ENCODE measurements at places on chromosomes 16 and 17.

GRCh38 chr17:31558748-31559583 is 167.5 kb downstream of the RAB11FIP4 start:
- DNase-seq, result peak; percentile 41

DNA sequence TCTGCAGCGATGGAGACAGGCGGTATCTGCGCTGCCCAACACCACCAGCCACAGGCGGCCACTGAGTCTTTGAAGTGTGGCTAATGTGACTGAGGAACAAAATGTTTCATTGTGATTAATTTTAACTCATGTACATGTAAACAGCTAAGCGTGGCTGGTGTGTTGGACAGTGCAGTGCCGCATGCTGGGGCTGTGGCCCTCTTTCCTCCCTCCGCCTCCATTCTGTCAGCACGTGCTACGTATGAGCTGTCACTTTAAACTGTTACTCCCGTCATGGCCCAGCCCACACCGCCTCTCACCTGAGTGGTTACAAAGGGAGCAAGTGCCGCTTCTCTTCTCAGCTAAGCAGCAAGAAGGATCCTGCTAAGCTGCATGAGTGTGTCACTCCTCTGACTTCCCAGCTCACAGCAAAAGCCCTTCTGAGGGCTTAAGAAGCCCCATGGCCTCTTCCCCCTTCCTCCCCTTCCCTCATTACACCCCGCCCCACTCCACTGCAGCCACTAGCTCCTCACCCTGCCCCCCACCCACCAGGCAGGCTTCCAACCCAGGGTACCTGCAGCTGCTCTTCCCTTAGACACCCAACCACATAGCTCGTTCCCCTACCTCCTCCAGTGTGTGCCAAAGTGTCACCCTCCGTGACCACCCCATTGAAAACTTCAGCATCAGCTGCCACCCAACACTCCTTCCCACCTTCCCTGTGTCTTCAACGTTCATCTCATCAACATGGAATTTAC is 15.0 kb downstream of the HASPIN start:
- peak; percentile 43 for DNase-seq

DNA sequence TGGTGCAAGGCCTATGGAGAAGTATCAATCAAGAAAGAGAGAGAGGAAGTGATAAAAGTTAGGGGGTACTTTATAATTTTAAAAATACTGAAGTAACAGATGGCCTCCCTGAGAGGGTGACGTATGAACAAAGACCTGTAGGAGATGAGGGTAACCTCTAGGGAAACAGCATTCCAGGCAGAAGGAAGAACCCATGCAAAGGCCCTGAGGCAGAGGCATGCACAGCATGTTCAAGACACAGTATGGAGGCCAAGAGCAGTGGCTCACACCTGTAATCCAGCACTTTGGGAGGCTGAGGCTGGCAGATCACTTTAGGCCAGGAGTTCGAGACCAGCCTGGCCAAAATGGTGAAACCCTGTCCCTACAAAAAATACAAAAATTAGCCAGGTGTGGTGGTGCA is 192.6 kb upstream of the AXIN2 start:
- DNase-seq, result no peak

GRCh38 chr17:57110152-57110542 is 25.1 kb downstream of the AKAP1 start:
- no peak for DNase-seq

DNA sequence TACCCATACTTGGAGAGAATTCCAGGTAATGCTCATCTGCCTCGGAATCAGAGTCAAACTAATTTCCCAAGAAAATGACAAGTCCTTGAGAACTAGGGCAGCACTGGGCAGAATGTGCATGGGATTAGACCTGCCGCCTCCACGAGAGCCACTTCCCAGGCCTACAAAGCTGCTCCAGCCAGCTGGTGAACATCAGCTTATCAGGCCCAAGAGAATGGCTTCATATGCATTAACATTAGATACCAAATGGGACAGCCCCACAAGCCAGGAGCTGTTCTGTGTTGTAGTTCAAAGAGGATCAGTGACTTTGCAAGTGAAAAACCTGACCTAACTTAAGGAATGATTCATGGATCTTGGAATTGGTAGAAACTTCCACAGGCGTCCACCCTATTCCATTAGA is 203.3 kb downstream of the CYLD start:
- no peak for DNase-seq

DNA sequence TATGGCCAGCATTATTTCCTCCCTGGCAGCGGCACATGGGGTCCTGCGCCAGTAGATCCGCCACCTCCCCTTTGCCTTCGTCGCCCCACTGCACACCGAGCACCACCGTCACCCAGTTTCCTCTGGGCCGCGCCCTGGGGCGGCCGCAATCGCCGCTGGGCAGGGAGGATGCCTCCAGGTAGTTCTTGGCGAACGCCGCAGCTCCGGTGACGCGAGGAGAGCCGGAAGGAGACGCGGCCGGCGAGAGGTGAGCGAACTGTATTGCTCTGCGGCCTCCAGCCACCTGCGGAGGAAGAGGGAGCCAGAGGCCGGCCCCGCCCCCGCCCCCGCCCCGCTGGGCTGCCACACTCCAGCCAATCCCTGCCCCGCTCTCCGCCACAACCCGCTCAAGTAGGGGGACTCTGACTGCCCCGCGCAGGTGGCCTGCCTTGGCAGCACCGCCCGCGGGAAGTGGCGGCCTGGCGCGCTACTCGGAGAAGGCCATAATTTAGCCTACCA is 11.8 kb upstream of the SLFN13 start:
- peak; percentile 26 for DNase-seq

DNA sequence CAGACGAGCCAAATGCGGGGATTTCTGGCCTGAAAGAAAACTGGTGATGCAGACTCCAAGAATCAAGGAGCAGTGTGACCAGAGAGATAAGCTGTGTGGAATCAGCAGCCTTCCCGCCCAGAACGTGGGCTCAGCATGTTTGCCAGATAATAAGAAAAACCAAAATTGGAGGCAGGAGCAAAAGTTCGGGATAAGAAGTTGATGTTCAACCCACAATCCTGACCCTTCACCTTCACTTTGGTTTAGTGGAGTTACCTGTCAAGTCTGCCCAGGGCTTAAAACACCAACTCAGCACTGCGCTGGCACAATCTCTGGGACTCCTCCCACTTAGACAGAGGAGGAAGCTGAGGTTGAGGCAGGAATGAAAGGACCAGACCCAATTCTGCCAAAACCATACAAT is 3.1 kb downstream of the SLC43A2 start:
- no peak for DNase-seq

- DNase-seq, result peak; percentile 44
Measured at GRCh38 chr17:74431568-74432423, at the start of gene GPRC5C. Gene GPRC5C, plus strand, starts transcription at chr17:74432088. Its CDS starts 7,689 bp downstream, at chr17:74439777.

DNA sequence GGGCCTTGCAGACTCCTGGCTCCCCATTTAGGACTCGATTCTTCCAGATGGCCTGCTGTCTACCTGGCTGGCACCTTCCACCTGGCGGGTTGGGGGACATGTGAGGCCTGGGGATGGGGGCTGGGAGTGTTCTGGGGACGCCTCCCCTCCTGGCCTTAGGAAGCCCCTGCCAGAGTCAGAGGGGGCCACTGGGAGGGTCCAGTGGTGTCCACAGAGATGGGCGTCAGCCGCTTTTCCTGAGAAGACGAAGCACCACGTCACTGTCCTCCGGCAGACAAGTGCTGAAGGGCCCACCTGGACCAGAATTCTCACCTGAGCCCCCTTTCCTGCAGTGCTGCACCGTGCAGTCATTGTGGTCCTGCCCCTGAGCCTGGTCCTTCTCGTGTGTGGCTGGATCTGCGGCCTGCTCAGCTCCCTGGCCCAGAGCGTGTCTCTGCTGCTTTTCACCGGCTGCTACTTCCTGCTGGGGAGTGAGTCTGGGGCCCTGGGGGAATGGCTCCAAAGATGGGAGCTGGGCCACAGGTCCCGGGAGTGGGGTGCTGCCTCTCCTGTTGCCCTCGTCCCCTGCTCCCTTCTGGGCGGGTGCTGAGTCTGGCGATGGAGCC is 2.9 kb downstream of the TMEM235 start:
- no peak for DNase-seq

GRCh38 chr17:79849953-79850352 is 10.7 kb upstream of the CBX4 start:
- no peak for DNase-seq

DNA sequence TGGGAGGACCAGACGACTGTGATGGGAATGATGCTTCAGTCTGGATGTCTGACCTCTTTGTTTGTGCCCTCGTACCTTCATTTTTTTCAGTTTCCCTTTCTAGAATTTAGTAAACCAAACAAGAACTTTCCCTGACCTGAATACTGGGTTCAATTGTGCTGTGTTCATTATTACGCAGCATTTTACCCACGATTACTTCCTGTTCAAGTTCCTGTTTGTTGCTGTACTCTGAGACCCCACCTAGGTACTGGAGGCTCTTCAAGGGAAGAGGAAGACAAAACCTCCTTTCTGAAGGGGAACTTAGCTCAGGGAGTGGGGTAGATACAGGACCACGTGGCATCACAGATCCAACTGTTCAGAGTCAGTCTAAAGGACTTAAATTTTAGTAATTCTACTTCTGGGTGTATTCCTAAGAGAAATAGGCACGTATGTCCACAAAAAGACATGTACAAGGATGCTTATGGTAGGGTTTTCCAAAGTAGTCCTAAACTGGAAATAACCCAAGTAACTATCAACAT is 9.2 kb upstream of the PRKCB start:
- DNase-seq, result no peak

GRCh38 chr17:77098884-77099545 is 41.8 kb upstream of the SEC14L1 start:
- no peak for DNase-seq

Data from activated T-helper 2 cell treated with anti-CD3 and anti-CD28 coated beads, Interferon-gamma antibody, Interleukin-2, Interleukin-4, amounts not matched to agents 10 μg/mL and 5 μg/mL and 100 μg/mL, durations not matched to agents 14 hours and 24 hours and 36 hours (primary cell).